ELF-1 (cell line): ENCODE measurements at places on chromosomes 1 and 21.

- DNase-seq = no peak
These were observed 129.6 kb downstream of the SYT2 start for GRCh38 chr1:202580619-202581018.

GRCh38 chr1:117365350-117366176 is 1.7 kb upstream of the MAN1A2 start:
- no peak for DNase-seq

- no peak for DNase-seq
These were observed 1788.1 kb downstream of the BRINP3 start for GRCh38 chr1:188689542-188689941.

- DNase-seq = no peak
These were observed 12.2 kb downstream of the DSTYK start for GRCh38 chr1:205199090-205199930.

DNA sequence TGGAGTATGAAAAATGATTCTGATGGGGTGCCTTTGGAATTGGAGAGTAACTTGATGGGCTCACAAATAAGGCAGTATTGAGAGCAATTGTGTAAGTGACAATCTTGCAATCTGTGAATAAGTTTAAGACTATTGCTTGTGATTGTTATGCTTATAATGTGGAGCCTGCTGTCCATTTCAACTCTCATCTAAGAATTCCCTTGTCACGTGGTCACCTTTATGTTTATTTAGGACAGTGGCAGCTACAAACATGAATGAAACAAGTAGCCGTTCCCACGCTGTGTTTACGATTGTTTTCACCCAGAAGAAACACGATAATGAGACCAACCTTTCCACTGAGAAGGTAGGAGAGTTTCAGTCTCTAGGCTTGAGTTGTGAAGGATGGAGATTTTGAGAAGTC is 57.6 kb downstream of the KIF1B start:
- no peak for DNase-seq

GRCh38 chr21:41715649-41716281 is 51.1 kb downstream of the RIPK4 start:
- peak; percentile 82 for DNase-seq

- no peak for DNase-seq
These were observed 107.2 kb downstream of the SIM2 start for GRCh38 chr21:36806103-36806502.

GRCh38 chr1:51858892-51859291 is 19.6 kb downstream of the NRDC start:
- no peak for DNase-seq

DNA sequence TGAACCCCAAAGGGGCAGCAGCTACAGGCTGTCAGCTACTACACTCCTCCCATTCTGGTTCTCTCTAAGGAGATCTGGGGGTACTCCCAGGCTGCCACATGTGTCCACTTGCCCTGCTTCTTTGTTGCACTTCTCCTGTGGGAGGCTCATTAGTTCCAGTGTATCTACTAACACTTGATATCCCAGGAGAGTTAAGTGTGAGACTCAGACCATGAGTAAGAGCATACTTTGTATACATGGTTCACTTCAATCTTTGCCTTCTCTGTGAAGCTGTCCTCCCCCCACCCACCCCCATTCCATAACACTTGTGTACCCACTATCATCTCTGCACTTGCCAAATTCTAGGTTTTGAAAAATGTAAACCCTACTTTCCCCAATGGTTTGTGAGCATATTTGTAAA is 34.9 kb upstream of the GADD45A start:
- no peak for DNase-seq

DNA sequence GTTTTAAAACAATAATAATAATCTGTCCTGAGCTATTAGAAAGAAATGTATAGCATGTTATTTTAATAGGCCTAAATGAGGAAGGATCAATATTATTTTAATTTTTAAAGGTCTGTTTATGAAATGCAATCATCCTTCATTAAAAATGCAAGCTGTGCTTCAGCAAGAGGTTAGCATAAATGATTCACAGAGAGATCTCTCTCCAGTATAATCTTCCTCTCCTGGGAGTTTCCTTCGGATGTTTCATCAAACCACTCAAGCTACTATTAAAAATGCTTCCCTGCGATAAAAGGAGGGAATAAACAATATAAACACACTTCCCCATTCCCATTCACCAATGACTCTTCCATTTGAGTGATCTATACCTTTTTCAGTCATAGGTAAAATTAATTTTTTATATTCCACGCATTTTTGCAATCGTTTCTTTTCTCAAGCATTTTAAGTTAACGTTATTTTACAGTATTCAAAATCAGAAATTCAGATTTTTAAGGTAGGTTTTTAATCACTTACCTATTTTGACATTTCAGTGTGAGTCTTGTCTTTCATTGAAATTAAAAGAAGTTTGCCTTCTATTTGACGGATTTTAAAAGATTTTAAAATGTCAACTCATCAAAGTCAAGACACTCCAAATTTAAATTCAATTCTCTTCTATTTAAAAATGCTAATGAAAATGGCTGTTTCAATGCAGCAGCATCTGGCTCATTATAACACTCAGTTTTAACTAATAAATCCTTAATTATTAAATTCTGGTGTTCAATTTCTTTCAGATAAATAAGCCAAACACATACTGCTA is 64.3 kb downstream of the RERE start:
- DNase-seq = no peak

DNA sequence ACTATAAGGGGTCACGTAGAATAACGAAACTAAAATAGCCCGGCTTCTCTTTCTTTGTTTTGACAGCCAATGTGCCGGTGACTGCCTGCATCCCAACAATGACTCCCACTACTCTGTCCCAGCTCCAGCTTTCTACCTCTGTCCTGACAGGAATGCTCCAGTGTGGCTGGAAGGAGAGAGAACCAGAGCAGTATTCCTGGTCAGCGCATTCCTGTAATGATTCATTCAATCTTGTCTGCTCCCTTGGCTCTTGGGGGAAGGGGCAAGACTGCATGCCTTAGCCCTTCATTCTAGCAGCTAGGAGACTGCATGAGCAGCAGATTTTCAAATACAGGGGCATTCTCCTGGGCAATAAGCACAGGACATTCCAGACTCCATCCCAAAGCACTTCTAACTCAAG is 132.1 kb upstream of the PRMT6 start:
- peak; percentile 48 for DNase-seq

DNA sequence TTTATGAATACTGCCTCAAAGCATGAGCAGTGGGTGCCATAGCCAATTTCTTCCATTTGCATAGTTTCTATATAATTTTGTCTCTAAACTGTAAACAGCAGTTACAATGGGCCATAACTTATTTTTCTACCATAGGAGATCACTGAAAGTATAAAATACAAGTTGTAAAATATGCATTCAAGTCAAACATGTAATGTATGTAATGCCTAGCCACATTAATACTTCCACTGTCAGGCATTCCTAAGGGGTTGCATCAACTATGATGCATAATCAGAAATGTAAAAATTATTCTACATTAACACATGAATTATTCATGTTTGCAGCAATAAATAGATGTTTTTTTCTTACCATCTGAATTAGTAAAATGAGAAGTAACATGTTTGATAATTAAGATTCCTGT is 560.3 kb upstream of the ZP4 start:
- DNase-seq = no peak

GRCh38 chr1:53139951-53140361 is 2.5 kb downstream of the SLC1A7 start:
- no peak for DNase-seq

DNA sequence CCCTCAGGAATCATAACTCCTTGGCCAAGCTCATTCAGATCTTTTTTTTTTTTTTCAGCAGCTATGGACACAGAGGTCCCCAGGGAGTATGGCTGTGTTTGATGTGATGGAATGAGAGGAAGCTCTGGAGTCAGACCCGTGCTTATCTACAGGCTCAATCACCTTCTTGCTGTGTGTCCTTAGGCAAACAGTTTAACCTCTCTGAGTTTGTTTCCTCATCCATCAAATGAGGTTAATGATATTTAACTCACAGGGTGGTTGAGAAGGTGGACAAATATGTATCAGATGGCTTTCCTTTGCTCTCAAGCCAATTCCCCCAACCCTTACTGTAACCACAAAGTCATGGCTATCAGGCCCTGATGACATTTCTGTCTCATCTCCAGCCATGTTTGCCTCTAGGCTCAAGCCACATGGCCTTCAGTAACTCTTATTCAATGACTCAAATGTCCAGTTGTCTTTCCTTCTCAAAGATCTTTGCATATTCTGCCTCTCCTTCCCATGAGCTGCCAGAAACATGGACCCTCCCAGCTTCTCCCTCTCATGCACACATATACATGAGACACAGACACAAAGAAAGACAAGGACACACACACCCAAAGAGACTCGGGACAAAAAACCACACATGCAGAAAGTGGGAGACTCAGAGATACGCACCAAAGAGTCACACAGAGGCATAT is 303.5 kb upstream of the KAZN start:
- no peak for DNase-seq

GRCh38 chr1:229407206-229408026 is 26.5 kb downstream of the ACTA1 start:
- peak; percentile 66 for DNase-seq

DNA sequence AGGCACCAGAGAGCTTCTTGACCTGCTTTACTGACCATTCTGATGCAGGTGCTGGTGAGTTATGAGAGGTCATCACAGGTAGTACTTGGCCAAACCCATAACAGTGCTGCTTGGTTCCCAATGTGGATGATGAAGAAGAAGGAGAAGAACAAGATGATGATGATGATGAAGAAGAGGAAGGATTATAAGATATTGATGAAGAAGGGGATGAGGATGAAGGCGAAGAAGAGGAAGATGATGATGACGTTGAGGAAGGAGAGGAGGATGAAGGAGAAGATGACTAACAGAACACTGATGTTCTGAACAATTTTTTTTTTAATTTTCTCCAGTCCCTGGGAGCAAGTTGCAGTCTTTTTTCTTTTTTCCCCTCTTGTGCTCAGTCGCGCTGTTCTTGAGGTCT is 23.9 kb upstream of the SLAMF1 start:
- no peak for DNase-seq

DNA sequence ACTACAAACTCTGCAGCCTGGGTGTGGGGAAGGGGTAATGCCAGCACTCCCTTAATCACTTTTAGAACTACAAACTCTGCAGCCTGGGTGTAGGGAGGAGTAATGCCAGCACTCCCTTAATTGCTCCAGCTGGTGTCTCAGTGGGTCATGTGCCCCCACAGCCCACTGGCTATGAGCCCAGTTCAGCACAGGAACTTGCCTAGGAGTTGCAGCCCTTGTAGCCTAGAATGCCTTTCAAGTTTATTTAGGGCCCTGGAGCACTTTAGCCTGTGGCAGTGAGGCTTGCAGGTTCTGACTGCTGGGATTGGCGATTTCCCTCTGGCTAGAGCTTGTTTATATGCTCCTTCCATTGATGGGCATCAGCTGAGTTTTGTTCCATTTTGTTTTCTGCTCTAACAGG is 17.1 kb downstream of the VN1R5 start:
- DNase-seq = peak; percentile 71

- peak; percentile 88 for DNase-seq
These were observed at the start of gene RC3H1 for GRCh38 chr1:174022080-174022975. TSS of gene RC3H1 (minus strand) at chr1:174022357. CDS start at chr1:173992985, 29,372 bp downstream.

GRCh38 chr21:18147678-18148077 is 97.0 kb upstream of the CHODL start:
- DNase-seq = no peak

GRCh38 chr1:84143796-84144565 is at the start of gene PRKACB:
TSS of gene PRKACB (plus strand) at chr1:84144271. CDS start at chr1:84144362, 91 bp downstream.
- DNase-seq = no peak

DNA sequence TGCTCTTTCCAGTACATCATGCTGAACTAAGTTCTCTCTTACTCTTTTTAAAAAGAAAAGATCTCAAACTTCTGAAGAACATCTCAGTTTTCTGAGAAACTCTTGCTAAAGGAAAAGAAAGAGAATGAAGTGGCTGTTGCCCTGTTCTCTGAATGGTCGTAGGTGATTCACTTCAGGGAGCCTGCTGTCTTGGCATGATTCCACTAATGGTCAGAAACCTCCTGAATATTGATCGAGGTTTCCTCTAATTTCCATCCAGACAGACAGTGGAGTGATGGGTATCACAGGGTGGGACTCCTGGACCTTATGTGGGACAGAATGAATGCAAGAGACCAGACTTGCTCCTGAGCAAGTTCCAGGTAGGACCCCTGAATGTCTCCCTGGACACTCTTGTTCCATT is 2.5 kb downstream of the FCRL2 start:
- DNase-seq = no peak

GRCh38 chr1:116207126-116207735 is 96.0 kb downstream of the MAB21L3 start:
- DNase-seq = no peak

DNA sequence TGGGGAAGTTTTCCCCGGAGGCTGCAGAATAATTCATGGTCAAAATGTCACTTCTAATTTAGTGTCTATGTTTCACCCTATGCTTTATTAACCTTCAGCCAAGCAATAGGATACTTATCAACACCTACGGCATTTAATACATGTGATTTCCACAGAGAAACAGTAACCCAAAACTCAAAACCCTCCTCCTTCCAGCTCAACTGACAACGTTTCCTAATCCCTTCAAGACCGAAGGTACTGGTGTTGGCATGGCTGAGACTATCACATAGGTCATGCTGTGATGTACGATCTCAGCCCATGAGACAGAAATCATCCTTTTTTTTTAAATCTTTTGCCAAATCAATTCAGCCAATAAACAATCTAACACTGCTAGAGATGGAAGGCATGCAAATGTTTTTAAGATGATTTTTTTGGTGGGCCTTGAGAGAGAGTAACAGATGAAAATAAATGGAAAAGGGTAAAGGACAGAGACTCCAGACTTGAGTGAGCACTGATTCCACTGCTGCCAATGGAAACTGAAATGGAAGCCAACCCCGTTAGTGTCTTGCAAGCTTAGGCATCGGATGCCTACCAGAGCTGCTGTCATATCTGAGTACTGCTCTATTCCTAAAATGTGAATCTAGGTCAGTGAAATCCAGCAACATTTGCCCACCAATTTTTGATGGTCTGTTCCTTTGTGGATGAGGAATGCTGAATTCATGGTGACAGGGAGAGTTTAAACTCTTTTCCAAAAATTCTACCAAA is 63.4 kb upstream of the BCL10 start:
- no peak for DNase-seq

- DNase-seq = peak; percentile 45
These were observed 38.6 kb upstream of the ADGRL4 start for GRCh38 chr1:79044974-79045650.

GRCh38 chr1:16434501-16434900 is 2.7 kb downstream of the SPATA21 start:
- no peak for DNase-seq

DNA sequence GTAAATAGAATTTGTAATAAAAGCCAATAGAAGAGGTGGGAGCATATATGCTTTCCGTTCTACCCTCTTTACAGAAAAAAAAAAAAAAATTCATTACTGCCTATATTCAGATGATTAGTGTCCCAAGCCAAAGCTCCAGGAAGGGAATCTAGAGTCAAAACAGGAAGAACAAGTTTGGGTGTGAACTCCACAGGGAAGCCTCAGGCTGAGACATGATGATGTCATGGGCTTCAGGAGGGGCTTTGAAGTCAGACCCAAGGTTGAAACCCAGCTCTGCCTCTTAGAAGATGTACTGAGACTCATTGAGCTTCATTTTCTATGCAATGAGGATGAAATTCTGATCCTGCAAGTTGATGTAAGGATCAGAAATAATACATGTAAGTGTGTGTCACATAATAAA is 250.0 kb upstream of the ADGRL2 start:
- DNase-seq = peak; percentile 88
